ENCODE measurements at places on chromosomes 4 and X.

DNA sequence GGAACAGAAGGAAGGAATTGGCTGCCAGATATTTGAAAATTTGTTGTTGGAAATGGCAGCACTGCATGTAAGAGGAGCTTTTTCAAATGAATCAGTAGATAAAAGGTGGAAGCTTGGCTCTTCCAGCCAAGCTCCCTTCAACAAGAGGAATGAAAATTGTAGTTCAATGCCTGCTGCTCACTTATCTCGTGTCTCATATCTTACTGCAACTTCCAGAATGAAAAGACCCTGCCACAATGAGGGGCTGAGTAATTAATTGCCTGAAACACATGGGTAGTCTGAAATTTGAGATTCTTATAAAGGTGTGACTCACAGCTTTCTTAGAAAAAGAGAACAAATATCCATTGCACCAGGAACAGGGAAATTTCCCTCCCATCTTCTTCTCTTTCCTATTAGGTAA is 53.0 kb downstream of the HAND2 start:
- no peak for DNase-seq

- DNase-seq = no peak
These were observed 157.6 kb downstream of the ATRX start for GRCh38 chrX:77628294-77629025.

DNA sequence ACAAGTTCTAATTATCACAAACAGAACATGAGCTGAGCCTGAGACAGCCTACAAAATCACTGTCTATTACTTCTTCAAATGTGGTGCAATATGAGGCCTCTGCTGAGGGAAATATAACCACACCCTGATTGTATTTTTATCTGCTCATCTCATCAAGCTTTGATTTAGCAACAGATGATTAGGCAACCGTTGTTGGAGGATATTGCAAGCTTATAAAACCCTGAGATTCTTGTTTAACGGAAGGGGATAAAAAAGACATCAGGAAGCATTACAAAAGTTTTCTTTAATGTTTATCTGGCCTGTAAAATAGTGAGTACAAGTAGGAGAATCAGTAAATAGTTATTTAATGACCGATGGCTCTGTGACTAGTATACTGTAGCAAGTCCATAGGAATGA is 108.5 kb downstream of the ZNF330 start:
- no peak for DNase-seq

GRCh38 chrX:27981349-27981748 is at the start of gene DCAF8L1:
TSS of gene DCAF8L1 (minus strand) at chrX:27981449. CDS start at chrX:27981334, 115 bp downstream.
- no peak for DNase-seq

GRCh38 chr4:102878901-102879300 is 10.1 kb downstream of the CISD2 start:
- DNase-seq = no peak

- no peak for DNase-seq
These were observed 4.2 kb downstream of the TCEAL6 start for GRCh38 chrX:102138064-102138463.

- DNase-seq = no peak
These were observed 671 bp downstream of the HPF1 start for GRCh38 chr4:169756971-169757574.

DNA sequence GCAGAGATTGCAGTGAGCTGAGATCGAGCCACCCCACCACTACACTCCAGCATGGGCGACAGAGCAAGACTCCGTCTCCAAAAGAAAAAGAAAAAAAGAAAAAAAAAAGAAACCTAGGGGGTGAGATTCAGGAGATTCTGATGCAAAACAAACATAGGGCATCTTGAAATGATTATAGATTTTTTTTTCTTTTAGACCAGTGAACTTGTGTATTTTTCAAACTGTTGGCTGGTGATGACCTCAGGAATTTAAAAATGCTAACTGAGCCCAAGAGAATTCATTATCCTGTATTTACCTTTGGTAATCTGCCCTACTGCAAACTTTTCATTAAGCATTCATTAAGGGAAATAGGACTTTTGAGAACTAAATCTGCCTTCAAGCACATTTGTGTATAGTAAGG is 20.6 kb downstream of the ATP10D start:
- DNase-seq = no peak
